Bronchial epithelial cell (primary cell): ENCODE measurements at places on chromosomes 4 and X. TPM values are rescaled to one million over a fixed set of nuclear protein-coding genes. Genes with fewer than 3 reads are reported as not detected.

The YY2 gene
- total RNA-seq, result 0.79 and 1.3 TPM in 2 replicates

The KIAA1210 gene
- total RNA-seq, result not detected in 2 replicates

The SLC34A2 gene
- under 0.01 and 1.8 TPM in 2 replicates for total RNA-seq

The SOWAHB gene
- 15.0 and 21.1 TPM in 2 replicates for total RNA-seq

The DGKK gene
- not detected in 2 replicates for total RNA-seq

The ANOS1 gene
- total RNA-seq, result 0.26 and 0.38 TPM in 2 replicates

The TMEM185A gene
- total RNA-seq, result 20.3 and 27.0 TPM in 2 replicates

The RS1 gene
- total RNA-seq, result not detected in 2 replicates

The GUCY1A1 gene
- total RNA-seq, result 0.79 and 1.2 TPM in 2 replicates

The PPEF1 gene
- total RNA-seq, result 0.13 TPM in 1 of 2 replicates, not detected in the other

The PAGE2 gene
- total RNA-seq, result not detected in 2 replicates

The ADH1A gene
- total RNA-seq, result not detected in 2 replicates

The MAGEA4 gene
- not detected in 2 replicates for total RNA-seq

The CLDN24 gene
- total RNA-seq, result not detected in 2 replicates

The PDLIM3 gene
- total RNA-seq, result 0.13 and 1.6 TPM in 2 replicates

The CD38 gene
- total RNA-seq, result not detected in 2 replicates

The ABCG2 gene
- under 0.01 and 0.38 TPM in 2 replicates for total RNA-seq

The CLDN22 gene
- not detected in 2 replicates for total RNA-seq

The AFM gene
- not detected in 2 replicates for total RNA-seq

The TLR2 gene
- 1.3 and 2.6 TPM in 2 replicates for total RNA-seq

The RGS12 gene
- 34.2 and 41.7 TPM in 2 replicates for total RNA-seq

The SLC25A14 gene
- 7.4 and 7.7 TPM in 2 replicates for total RNA-seq

The TNIP3 gene
- not detected in 2 replicates for total RNA-seq

The SRPX gene
- total RNA-seq, result 2.4 and 3.7 TPM in 2 replicates

The STK32B gene
- total RNA-seq, result under 0.01 TPM in 1 of 2 replicates, not detected in the other

The FOXO4 gene
- 3.2 and 6.8 TPM in 2 replicates for total RNA-seq

The SYNPO2 gene
- total RNA-seq, result 0.13 and 0.26 TPM in 2 replicates

The CT83 gene
- not detected in 2 replicates for total RNA-seq

The CLGN gene
- total RNA-seq, result 53.1 and 78.5 TPM in 2 replicates

The RPL39 gene
- 2,415 and 8,689 TPM in 2 replicates for total RNA-seq

The HSFX1 gene
- 0.53 and 0.77 TPM in 2 replicates for total RNA-seq

The NDNF gene
- total RNA-seq, result not detected in 2 replicates
